ENCODE measurements at places on chromosomes 6 and 20.
A peak's percentile ranks its signal among the peaks of the same experiment; 100 is the strongest.

GRCh38 chr6:69868252-69868804, 2.0 kb downstream of the COL19A1 start:
- no peak for DNase-seq

DNA sequence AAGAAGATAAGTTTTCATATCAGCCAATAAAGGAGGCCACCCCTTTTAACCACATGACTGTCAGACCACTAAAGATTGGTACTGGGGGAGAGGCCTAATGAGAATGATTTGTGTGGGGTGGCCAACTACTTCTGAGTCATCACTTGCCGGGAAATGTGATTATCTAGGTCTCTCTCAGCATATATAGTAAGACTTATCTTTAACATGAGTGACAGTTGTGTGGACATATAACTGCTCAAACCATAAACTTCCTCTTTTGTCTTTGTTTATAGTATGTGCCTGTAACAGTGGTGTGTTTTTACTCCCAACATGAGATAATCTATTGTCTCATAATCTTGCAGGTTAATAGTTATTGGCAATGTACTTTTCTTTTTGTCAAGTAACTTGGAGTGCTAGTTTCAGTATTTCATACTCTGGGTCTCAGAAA, 312.4 kb downstream of the CDKAL1 start:
- peak; percentile 48 for DNase-seq

GRCh38 chr20:49674383-49675352, 39.0 kb downstream of the B4GALT5 start:
- peak; percentile 78 for DNase-seq

DNA sequence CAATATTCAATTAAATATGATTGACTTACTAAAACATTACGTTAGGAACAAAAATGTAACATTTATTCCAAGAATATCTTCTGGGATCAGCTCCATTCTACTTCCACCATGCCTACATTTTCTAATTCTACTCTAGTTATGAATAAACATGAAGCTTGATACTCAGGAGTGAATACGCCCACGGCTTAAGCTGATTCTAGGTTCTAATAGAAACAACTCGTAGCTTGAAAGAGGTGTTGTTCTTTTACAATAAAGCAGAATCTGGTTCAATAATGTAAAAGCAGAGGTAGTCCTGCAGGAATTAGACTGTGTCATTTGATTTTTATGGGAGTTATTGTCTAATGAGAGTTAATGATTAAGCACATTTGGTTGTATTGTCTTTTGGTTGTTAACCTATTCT, 107.3 kb upstream of the OLIG3 start:
- no peak for DNase-seq

DNA sequence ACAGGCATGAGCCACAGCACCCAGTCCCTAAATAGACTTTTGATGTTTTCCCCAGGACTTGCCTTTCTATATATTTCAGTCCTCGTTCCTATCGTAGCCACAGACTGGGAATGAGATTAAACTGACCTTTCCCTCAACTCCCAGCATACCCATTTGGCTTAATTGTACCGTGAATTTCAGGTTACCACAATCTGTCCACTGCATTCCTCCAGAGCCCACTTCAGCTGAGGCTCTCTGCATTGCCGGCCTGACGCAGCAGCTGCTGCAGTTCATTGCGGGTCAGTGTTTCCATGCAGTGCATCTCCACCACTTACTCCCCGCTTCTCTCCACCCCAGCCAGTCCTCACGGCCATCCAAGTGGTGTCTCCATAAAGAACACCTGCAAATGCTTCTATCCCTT, 103.1 kb upstream of the RIN2 start:
- DNase-seq = peak; percentile 62

DNA sequence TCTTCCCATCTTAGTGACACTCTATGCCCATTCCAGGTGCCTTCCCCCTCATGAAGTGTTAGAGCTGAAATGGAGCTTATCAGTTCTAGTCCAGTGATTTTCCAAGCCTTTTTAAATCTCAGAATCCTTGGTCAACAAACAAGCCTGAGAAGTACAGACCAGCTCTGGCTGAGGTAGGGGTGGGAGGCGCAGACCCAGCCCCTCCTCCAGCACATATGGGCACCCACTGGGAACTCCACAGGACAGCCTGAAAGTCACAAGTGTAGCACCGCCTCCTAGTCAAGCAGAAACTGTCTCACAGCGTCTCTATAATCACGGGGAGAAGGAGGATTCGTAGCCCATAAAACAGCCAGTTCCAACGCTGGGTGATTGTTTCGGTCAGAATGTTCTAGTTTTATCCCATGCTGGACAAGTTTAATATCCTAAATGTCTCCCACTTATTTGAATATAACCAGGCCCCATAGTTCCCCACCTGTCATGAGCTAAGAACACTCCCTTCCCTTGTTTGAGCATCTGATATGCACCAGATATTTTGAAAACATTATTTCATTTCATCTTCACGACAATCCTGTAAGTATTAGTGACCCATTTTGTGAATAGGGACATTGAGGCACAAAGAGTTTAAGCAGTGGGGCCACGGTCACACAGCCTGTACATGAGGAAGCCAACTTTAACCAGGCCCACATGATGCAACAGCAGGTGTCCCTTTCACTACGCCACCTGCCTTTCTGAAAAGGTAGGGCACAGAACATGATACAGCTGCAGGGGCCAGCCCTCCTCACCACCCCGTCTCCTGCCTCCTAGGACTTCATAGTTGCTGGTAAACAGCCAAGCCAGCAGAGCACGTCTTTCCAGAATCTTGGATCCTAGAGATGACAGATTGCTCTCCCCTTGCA, 40.1 kb downstream of the TRAF3IP2 start:
- no peak for DNase-seq

DNA sequence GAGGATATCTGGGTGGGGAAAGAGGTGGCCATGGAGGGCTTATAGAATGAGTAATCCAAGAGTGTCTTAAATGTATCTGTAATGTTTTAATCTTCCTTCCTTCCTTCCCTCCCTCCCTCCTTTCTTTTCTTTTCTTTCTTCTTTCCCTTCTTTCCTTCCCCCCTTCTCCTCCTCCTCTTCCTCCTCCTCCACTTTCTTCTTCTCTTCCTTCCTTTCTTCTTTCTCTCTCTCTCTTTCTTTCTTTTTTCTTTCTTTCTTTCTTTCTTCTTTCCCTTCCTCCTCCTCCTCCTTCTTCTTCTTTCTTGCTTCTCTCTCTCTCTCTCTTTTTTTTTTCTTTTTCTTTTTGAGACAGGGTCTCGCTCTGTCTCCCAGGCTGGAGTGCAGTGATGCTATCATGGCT, 7.1 kb downstream of the HCK start:
- DNase-seq = no peak

GRCh38 chr6:11970114-11970513, 42.0 kb upstream of the HIVEP1 start:
- no peak for DNase-seq

DNA sequence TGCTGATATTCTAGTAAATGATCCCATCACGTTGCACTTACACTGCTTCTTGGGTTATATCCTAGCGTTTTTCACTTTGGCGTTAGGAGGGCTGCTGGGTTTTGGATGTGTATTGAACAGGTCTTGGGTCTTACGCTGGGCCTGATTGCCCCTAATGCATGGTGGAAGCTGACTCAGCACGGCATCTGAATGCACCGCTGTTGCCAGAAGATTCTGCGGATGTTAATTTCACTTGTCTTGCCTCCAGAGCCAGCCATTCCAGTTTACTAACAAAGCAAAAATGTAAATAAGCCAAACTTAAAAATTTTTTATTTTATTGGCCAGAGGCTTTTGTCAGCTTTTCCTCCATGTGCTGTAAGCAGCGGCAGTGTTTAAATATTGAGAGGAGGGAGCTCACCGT, 233.5 kb downstream of the TMEM242 start:
- DNase-seq = no peak

- no peak for DNase-seq
Measured at GRCh38 chr6:55379471-55379870, 52.2 kb downstream of the GFRAL start.

DNA sequence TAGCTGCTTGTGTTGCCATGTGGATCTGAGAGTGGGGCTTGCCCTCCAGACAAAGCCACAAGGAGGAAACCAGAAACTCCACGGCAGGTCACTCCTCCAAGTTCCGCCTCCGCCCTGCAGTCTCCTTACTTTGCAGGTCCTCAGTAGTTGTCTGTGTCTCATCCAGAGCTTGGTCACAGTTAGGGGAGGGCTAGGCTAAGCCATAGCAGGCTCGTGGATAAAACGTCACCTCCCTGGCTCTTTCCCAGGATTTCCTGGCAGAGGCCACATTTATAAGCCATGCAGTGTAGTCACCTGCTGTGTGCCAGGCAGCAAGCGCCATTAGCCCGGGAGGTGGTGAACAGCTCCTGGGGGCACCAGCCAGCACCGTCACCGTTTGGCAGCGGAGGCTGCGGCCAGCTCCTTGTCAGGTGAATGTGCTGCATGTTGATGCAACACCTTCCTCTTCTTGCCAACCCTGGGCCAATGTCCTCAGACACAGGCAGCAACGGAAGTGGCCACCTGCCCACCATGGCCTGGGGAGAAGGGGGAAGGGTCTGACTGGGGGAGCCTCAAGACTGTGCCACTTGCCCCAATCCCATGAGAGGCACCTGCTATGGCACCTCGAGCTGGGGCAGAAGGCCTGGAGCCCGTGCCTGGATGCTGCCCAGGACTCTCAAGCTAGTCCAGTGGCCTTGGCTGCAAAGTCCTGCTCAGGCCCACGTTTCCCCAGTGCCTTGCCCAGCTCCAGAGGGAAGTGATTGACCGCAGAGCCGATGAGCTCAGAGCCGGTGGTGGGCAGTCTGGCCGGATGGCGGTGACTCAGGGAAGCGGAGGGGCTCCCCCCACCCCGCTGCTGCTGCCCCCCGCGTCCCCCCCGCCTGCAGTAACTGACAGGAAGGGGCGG, 39.0 kb upstream of the SLCO4A1 start:
- DNase-seq = peak; percentile 99

GRCh38 chr6:135195041-135195440, 13.9 kb downstream of the MYB start:
- no peak for DNase-seq

- DNase-seq = peak; percentile 73
Measured at GRCh38 chr6:129853996-129854711, 7.0 kb downstream of the TMEM244 start.

GRCh38 chr20:60055740-60056139, 97.5 kb downstream of the CDH26 start:
- DNase-seq = no peak

DNA sequence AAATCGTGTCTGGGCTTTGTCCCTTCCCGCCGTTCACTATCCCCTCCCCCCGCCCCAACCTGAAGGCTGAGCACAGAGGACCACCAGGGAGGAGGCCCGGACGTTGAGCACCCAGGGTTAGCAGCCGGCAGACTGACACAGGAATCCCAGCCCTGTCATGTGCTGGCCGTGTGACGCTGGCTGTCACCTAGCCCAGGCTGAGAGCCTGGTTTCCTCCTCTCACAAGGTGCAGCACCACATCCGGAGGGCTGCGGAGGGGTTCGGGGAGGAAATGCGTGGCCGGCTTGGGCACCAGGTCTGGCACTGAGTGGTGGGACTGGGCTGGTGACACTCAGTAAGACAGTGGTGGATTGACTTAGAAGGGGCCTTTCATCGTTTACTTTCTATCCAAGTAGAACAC, 4.6 kb upstream of the LSM14B start:
- no peak for DNase-seq

DNA sequence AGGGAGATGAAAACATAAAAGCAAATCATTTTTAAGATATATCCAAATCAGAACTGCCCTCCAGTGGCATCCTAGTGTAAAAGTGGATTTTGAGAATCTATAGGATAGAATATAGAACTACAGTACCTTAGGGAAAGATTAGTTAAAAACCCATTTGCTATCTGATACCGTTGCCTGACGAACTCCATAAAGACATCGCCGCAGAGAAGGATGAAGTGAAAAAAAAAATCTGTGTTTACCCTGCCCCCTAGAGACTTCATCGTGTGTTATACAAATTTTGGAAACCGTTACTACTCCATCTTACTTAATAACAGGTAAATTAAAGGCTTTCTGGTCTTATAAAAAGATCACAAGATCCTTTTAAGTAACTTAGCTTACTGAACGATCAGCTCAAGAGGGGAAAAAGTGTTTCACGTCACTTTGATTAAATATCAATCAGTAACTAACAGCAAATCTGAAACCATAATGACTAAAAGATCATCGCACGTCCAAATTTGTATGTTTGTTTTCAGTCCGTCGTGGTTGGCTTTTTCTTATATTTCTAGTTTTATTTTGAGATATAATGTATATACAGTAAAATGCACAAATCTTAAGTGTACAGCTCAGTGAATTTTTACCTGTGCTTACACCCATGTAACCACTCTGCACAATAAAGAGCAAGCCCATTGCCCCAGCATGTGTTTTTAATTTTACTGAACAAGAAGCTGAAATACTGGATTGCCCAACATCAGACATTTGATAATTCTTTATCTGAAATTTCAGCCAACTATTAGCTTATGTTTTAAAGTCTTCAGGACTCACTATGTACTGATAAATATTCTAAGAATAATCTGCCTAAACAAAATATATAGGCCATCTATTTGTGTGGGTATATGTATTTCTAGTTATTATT, 881 bp upstream of the MCM3 start:
- peak; percentile 51 for DNase-seq

- DNase-seq = no peak
Measured at GRCh38 chr6:111959766-111960165, 86.5 kb upstream of the FYN start.

DNA sequence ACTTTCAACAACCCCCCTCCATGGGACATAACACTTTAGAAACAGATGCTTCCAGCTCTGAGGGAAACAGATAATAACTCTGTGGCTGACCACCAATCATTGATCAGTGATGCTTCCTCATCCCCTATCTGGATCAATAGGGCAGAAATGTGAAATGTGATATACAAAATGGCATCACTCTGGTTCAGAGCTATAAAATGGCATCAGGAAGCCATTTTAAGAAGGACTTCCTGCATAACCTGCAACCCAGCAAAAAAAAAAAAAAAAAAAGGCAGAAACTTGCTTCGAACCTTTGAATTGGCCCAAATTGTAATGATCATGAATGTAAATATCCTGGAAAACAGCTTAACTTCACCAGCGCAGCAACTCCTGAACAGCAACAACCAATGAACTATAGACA, 48.0 kb upstream of the RNGTT start:
- DNase-seq = no peak

GRCh38 chr6:69422475-69422874, 374.3 kb downstream of the LMBRD1 start:
- no peak for DNase-seq

DNA sequence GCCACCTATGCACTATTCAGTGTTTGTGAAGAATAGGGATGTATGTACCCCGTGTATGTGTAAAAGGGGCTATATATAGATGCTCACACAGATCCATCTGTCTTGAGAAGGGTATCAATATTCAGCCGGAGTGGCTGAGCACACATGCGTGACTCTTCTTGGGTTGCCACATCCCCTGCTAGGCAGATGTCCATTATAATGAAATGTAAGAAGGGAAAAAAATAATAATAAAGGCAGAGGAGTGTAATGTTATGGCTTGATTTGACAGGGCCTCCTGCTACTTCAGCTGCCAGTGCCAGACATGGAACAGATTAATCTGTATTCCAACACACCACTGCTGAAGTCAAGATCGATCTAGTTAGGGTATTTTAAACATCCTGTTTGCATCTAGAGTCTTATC, 74.2 kb upstream of the VSTM2L start:
- no peak for DNase-seq
